ENCODE measurements at places on chromosomes 7 and 10. TPM values are rescaled to one million over a fixed set of nuclear protein-coding genes. Genes with fewer than 3 reads are reported as not detected.

- H3K27me3 ChIP-seq = peaks cover 6% of the 10 kb centered on the region
- H3K27ac ChIP-seq = no peak overlapping the region
- no peak overlapping the region for H3K4me3 ChIP-seq
Measured at GRCh38 chr10:129332476-129332875, 134.6 kb upstream of the MGMT start.

- no peak overlapping the region for H3K4me3 ChIP-seq
- peaks cover 38% of the 10 kb centered on the region for H3K4me1 ChIP-seq
- no peaks in the 10 kb centered on the region for H3K27me3 ChIP-seq
- DNase-seq = no peak
- no peak overlapping the region for H3K27ac ChIP-seq
Measured at GRCh38 chr10:27529010-27529783, 25.1 kb downstream of the RAB18 start.

DNA sequence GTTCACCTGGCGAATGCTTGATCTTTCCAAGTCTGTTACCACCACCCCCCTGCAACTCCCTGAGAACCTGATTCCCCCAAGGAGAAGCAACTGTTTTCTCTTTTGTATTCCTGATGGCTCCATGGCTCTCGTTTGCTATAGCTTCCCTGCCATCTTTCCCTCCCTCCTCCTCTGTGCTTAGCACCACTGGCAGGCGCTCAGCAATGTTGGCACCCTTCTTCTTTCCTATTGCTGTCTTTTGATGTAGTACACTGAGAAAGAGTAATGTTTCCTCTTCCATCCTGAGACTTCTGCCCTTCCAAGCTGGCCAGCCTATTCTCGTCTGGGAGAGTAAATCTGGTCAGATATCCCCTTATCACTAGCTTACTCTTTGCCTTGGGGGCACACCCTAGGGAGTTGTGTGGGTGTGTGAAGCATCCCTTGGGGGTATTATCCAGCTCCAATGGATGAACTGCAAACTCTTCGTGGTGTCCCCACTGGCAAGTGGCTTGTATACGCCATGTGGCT, 74.0 kb downstream of the BMPER start:
- H3K4me3 ChIP-seq = no peak overlapping the region
- DNase-seq = no peak
- H3K4me1 ChIP-seq = no peaks in the 10 kb centered on the region
- no peak overlapping the region for H3K27ac ChIP-seq

GRCh38 chr7:37675749-37676148, 7.8 kb upstream of the GPR141 start:
- H3K4me3 ChIP-seq = no peak overlapping the region
- H3K27me3 ChIP-seq = peaks cover 42% of the 10 kb centered on the region
- no peak for DNase-seq
- H3K27ac ChIP-seq = no peak overlapping the region
- H3K4me1 ChIP-seq = no peaks in the 10 kb centered on the region

DNA sequence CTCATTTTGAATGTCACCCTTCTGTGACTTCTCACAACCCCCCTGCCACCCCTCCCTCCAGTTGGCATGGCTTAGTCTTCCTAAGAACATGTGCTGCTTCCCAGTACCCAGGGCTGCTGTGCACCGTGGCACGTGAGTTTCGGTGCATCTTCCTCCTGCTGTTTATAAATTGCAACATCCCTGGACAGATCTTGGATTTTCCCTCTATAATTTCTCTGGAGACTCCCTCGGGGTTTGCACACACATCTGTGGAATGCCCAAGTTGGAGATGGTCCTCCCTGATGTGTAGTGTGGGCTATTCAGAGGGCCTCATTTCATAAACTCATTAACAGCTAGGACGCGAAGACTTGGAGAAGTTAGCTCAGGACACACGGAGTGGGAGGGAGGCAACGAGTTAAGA, 52.9 kb downstream of the IKZF1 start:
- H3K36me3 ChIP-seq = peaks cover 73% of the 10 kb centered on the region
- peaks cover 95% of the 10 kb centered on the region for H3K4me1 ChIP-seq
- no peak for DNase-seq
- H3K4me3 ChIP-seq = peak overlapping the region; percentile 16
- no peaks in the 10 kb centered on the region for H3K27me3 ChIP-seq

- no peak overlapping the region for H3K4me3 ChIP-seq
- H3K27ac ChIP-seq = no peak overlapping the region
- DNase-seq = no peak
- no peaks in the 10 kb centered on the region for H3K36me3 ChIP-seq
- H3K27me3 ChIP-seq = peaks cover 16% of the 10 kb centered on the region
- no peaks in the 10 kb centered on the region for H3K4me1 ChIP-seq
Measured at GRCh38 chr10:23063045-23063972, 32.1 kb upstream of the MSRB2 start.

- H3K27me3 ChIP-seq = no peaks in the 10 kb centered on the region
- no peaks in the 10 kb centered on the region for H3K4me1 ChIP-seq
- no peak overlapping the region for H3K4me3 ChIP-seq
- H3K27ac ChIP-seq = no peak overlapping the region
Measured at GRCh38 chr7:113657603-113658002, 261.2 kb downstream of the PPP1R3A start.

GRCh38 chr7:131039355-131039762, 288.3 kb upstream of the MKLN1 start:
- DNase-seq = no peak
- H3K4me3 ChIP-seq = no peak overlapping the region
- peak overlapping the region; percentile 50 for H3K27ac ChIP-seq
- H3K36me3 ChIP-seq = peaks cover 9% of the 10 kb centered on the region
- no peaks in the 10 kb centered on the region for H3K27me3 ChIP-seq
- H3K4me1 ChIP-seq = peaks cover 61% of the 10 kb centered on the region

- H3K27ac ChIP-seq = peak overlapping the region; percentile 87
- peaks cover 19% of the 10 kb centered on the region for H3K4me1 ChIP-seq
- DNase-seq = no peak
Measured at GRCh38 chr7:25180592-25180923, 47.7 kb downstream of the NPVF start.

DNA sequence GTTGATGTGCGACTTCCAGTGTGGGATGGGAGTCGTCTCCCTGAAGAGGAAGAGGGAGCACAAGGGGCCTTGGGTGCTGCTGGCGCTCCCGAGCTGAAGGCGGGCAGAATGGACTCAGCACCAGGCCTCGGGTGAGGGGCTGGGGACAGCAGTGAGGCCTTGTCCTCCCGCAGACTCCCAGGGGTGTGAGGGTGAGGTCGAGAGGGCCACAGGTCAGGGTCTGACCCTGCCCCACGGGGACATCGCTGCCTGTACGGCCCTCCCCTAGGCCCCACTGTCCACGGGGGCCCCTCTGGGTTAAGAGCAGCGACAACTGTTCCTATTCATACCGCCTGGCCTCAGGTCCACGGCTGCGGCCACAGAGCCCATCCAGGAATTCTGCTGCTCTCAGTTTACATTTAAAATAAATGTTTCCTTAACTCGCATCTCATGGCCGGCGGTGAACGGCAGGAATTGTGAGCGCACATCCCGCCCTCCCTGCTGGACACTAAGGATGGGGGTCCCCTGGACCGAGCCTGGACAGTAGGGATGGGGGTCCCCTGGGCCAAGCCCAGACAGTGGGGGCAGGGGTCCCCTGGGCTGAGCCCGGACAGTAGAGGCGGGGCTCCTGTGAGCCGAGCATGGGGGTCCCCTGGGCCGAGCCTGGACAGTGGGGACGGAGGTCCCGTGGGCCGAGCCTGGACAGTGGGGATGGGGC, 61.7 kb downstream of the PDGFA start:
- no peak overlapping the region for H3K4me3 ChIP-seq
- DNase-seq = no peak
- H3K27me3 ChIP-seq = no peaks in the 10 kb centered on the region
- no peaks in the 10 kb centered on the region for H3K4me1 ChIP-seq
- H3K27ac ChIP-seq = no peak overlapping the region

GRCh38 chr7:5704534-5704922, 76.9 kb downstream of the RNF216 start:
- no peak overlapping the region for H3K27ac ChIP-seq
- H3K4me3 ChIP-seq = no peak overlapping the region
- H3K4me1 ChIP-seq = peaks cover 26% of the 10 kb centered on the region
- peaks cover 30% of the 10 kb centered on the region for H3K36me3 ChIP-seq
- peak; percentile 78 for DNase-seq

DNA sequence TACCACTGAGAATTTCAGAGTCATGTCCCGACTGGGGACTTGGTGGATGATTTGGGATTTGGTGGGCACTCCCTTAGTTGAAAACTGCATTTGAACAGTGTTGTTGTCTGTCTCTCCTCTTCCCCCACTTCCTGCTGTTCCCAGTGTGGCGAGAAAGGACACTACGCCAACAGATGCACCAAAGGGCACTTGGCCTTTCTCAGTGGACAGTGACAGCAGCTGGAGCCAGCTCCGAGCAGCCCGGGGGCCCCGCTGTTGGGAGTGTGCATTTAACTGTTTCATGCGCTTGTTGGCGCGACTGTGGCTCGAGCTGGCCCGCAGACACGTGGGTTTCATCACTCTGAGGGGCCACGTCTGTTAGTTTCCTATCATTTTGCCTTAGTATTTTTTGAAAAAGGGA, 9.7 kb downstream of the ATP5MF start:
- DNase-seq = no peak
- no peak overlapping the region for H3K4me3 ChIP-seq
- H3K36me3 ChIP-seq = peaks cover 12% of the 10 kb centered on the region

GRCh38 chr10:75718991-75719390, 287.6 kb downstream of the LRMDA start:
- no peak overlapping the region for H3K4me3 ChIP-seq
- H3K27me3 ChIP-seq = no peaks in the 10 kb centered on the region
- no peak for DNase-seq
- H3K36me3 ChIP-seq = no peaks in the 10 kb centered on the region
- no peak overlapping the region for H3K27ac ChIP-seq

GRCh38 chr7:112167147-112167546, 39.1 kb downstream of the DOCK4 start:
- H3K27me3 ChIP-seq = peaks cover 39% of the 10 kb centered on the region

DNA sequence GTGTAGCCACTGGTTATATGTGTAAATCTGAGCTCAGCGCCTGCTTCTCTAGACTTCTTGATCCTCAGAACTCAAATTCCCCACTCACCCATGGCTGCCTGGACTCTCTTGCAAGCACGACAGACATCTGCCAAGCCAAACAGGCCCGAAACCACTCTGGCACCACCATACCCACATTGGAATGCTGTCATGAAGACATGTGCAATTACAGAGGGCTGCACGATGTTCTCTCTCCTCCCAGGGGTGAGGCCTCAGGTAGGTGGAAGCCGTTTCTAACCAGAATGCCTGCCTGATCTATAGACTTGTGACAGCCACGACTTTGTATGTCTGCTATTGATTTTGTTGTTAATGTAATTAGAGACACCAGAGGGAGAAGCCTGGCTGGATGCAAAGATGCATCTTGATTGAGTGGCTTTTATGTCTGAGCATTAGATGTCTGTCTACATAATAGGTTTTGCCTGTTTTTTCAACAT, 4.0 kb downstream of the BAMBI start:
- H3K4me1 ChIP-seq = peaks cover 17% of the 10 kb centered on the region
- H3K4me3 ChIP-seq = no peak overlapping the region
- no peak for DNase-seq
- H3K27me3 ChIP-seq = peaks cover 49% of the 10 kb centered on the region
- no peaks in the 10 kb centered on the region for H3K36me3 ChIP-seq

DNA sequence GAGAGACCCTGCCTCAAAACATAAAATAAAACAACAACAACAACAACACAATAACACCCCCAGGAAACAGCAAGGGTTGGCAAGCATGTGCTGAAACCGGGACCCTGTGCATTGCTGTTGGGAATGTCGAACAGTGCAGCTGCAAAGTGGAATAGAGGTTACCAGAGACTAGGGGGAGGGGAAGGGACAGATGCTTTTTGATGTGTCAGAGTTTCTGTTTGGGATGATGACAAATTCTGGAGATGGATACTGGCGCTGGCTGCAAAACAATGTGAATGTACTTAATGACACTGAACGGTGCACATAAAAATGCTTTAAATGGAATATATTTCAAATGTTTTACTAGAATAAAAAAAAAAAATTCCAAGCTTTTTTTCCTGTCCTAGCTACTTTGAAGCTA, 241.8 kb downstream of the TEX36 start:
- no peaks in the 10 kb centered on the region for H3K36me3 ChIP-seq
- H3K4me1 ChIP-seq = no peaks in the 10 kb centered on the region
- H3K27ac ChIP-seq = no peak overlapping the region
- H3K4me3 ChIP-seq = no peak overlapping the region
- no peaks in the 10 kb centered on the region for H3K27me3 ChIP-seq

- H3K36me3 ChIP-seq = no peaks in the 10 kb centered on the region
- no peaks in the 10 kb centered on the region for H3K4me1 ChIP-seq
- no peak overlapping the region for H3K27ac ChIP-seq
- H3K27me3 ChIP-seq = no peaks in the 10 kb centered on the region
- H3K4me3 ChIP-seq = no peak overlapping the region
Measured at GRCh38 chr10:86301971-86302370, 64.6 kb downstream of the GRID1 start.

GRCh38 chr7:33485747-33486493, 356.6 kb downstream of the BBS9 start:
- no peak overlapping the region for H3K4me3 ChIP-seq
- no peaks in the 10 kb centered on the region for H3K4me1 ChIP-seq
- DNase-seq = no peak
- no peaks in the 10 kb centered on the region for H3K27me3 ChIP-seq
- no peaks in the 10 kb centered on the region for H3K36me3 ChIP-seq
- no peak overlapping the region for H3K27ac ChIP-seq

- H3K27me3 ChIP-seq = no peaks in the 10 kb centered on the region
- no peak overlapping the region for H3K27ac ChIP-seq
- no peak for DNase-seq
Measured at GRCh38 chr10:29430101-29430500, 141.2 kb downstream of the LYZL1 start.

DNA sequence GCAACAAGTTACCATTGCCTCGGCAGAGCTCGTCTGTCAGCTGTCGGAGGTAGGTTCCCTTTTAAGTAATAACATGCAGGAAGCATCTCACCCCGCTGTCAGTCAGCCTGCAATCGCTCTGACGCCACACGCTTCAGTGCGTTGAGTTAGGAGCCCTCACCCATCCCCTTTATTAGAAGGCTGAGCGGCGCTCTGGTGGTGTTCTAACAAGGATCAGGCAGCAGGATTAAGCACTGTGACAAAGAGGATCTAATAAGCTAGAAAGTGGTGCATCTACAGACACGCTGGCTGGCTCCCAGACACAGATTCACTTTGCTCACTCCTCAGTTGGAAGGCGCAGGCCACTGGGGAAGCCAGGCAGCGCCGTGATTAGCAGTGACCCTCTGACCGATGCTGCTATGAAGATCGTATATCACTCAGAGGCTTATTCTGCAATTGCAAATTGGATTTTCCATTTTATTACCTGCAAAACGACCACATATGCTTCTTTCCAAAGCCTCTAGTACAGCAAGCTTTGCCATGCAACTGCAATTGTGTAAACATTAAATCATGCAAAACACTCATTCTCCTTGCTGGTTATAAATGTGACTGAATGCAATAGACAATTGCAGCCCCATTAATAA, 117.7 kb downstream of the RSU1 start:
- no peak overlapping the region for H3K27ac ChIP-seq
- no peaks in the 10 kb centered on the region for H3K27me3 ChIP-seq
- DNase-seq = no peak
- no peaks in the 10 kb centered on the region for H3K4me1 ChIP-seq

MMP21 gene
- total RNA-seq = not detected

HOXA11 gene
- total RNA-seq = not detected

CPN1 gene
- not detected for total RNA-seq

CALN1 gene
- total RNA-seq = not detected

COG5 gene
- total RNA-seq = 37.1 TPM
